ENCODE measurements at places on chromosomes 3 and 15.

DNA sequence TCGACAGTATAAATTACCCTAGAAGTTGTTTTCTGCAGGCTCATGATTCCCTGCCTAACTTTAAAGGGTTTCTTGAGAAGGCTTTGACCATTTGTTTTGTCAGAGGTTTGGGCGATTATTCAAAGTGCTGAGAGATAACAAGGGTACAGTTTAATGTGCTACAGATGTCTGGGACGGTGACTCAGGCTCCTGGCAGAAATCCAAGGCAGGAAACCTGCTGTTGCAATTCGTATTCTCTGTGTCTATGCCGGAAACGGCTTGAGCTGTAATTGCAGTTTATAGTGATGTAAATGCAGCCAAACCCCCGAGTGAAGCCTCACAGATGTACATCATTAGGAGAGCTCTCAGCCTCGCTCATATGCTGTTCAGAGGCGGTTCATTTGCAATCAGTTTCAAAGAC is 65.6 kb downstream of the SYNPR start:
- DNase-seq: peak; percentile 43

DNA sequence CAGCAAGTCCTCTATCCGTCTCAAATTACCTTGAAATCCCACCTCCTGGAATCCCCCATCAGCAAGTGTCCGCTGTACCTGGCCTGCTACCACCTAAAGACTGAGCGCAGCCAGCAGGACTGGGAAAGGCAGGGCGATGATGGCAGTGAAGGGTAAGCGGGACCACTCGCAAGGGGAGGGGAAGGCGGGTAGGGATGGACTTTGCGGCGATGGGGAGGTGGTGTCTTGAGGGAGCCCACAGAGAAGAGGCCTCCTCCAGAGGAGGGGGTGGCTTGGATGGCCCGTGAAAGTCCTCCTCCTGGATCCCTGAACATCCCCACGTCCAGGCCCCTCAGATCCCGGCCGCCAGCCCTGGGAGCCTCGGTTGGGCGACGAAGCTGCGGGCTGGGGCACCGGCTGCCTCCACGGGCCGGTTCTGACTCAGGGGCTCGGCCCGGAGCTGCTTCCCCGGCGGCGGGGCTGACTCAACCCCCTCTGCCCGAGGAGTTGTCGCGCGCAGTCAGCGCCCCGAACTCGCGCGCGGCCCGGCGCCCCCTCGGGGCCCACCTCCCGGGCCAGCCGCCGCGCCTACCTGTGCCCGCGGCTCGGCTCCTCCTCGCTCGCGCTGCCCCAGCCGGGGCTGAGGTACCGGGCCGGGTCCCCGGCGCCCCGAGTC is 512 bp downstream of the LARP6 start:
- DNase-seq: no peak

DNA sequence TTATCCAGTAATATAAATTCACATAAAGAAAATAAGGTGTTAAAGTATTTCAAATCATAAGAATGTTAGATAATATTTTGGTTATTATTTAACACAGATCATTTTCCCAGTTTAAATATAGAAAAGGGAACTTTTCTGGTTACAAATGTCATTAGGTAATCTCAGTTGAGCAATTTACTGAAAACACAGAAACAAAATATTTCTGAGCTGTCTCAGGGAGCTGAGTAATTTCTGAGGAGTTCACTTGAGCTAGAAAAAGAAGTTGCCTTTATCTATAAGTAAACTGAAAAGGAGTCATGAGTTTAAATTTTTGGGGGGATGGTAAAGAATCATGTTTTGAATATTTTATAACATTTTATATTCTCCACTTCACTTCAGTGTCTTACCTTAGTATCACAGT is 855.4 kb upstream of the ARPP21 start:
- DNase-seq: no peak

- DNase-seq: no peak
These were observed 101.4 kb downstream of the CCNL1 start for GRCh38 chr3:157058392-157059071.

DNA sequence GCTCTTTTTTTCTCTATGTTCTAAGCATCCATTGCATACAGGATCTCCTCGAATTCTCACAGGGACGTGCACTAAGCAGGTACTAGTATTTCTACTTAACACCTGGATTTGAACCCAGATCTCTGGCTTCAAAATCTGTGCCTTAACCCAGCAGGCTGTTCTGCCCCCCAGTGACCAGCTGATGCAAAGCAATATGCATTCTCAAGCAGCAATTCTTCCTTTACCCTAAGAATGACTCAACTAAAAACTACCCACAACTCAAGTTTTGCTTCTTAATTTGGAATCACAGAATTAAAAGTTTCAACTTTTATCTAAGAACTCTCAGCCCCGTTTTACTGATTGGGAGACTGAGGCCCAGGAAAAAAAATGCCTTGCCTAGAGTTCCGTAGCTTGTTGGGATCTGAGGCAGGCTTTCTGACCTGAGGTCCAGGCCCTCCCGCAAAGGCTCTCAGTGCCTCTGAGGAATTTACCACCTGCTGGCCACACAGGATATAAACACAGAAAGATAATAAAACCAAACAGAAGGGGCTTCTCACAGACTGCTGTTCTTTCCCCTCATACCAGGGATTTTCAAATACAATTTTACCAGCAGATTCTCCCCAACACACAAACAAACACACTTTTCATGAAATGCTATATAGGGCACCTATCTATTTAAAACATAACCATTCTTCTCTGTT is 115.4 kb upstream of the RAD18 start:
- DNase-seq: no peak

DNA sequence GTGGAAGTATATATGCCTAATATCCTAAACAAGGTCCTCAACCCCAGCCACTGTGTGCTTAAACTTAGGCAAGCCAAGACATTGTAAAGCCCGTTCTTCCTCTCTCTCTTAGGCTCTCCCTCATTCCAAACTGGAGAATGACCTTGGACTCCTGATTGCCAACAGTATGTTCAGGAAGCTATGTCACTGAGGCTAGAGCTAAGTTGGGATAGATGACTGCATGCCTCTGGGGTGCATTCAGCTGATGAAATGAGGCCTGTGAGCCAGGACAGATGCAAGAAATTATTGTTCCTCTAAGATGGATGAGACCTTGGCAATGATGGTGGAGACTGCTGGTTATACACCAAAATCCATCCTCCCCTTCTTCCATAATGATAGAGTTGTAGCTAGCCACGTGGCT is 27.9 kb upstream of the TBC1D21 start:
- DNase-seq: no peak

DNA sequence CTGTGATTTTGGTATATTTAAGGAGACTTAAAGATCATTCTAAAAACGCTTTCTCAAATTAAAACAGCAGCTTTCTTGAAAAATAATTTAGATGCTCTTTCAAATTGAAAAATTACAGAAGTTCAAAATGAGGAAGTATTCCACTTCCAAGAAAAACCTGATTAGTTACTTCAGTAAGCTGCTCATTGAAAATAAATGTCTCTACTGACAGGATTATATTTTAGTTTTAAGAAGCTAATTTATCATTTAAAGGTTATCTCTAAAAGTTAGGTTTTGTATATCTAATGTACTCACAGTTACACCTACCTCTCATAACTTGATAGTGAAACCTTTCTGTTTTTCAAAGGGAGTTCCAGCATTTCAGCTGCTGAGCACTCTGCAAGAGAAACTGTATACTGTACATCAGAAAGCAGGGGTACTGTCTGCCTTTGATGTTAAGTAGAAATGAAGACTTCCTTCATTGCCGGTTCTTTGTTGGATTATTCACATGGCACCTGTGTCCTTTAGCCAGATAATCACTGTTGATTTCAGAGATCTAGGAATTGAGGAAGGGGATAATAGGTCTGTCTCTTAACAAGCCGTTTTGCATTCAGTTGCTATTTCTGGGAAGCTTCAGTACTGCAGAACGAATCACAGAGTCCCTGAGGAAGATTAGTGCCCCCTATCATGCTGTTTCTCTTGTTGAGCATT is 161.6 kb downstream of the TCF12 start:
- DNase-seq: no peak

DNA sequence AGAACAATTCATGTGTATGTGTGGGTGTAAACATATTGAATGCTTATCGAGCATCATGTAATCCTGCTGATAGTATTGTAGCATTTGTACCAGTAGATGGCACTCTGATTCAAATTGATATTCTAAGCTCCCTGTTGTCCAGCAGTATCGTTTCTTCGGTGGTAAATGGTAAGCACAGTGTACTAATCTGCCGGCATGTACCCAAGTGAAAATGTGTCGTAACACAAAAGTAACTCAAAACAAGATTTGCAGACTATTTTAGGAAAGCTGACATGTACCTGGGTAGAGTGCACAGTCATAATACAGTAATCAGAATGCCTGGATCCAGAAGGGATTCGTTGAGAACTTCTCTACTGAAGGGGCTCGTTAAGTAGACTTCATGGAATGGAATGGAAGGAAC is 31.7 kb upstream of the MNS1 start:
- no peak for DNase-seq

DNA sequence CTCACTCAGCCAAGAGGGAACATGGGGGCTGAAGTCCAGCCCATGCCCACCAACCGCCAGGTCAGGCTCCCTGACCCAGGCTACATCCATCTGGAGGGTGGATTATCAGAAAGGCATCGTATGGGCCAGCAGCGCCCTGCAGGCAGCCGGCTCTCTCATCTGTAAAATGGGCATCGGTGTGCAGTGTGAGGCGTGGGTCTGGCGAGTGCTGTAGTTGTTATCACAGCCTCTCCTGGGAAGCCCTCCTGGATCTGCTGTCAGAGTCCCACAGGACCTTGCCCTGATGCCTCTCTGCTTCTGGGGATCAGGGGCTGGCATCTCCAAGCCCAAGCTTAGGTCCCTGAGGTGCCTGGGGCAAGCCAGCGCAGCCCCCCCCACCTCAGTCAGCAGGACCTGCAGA is 27.4 kb downstream of the CFAP100 start:
- DNase-seq: no peak

GRCh38 chr3:73419179-73419803 is 205.4 kb downstream of the PDZRN3 start:
- no peak for DNase-seq

GRCh38 chr3:12797124-12797891 is 828 bp downstream of the CAND2 start:
- no peak for DNase-seq
